NCI-H2171 treated with DMSO at 0.1 percent for 48 hours (cell line): ENCODE measurements at places on chromosomes 6 and 20.
A peak's percentile ranks its signal among the peaks of the same experiment; 100 is the strongest.

DNA sequence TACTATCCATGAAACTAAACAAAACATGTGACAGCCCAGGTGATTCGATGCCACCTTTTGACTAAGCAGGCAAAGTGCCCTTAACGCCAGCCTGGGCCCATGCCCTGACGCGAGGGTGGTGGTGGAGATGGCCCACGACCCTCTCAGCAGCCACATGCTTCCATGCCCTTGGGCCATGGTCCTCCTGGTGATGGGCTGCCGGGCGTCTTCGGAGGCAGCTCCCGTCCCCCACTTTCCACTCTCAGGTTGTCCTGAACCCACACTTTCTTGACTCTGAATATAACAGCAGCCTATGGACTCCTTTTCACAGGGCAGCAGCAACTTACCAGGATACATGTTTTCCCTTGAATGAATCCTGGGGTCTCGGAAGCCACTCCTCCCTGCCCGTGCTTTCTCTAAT lies 33.6 kb downstream of the TMEM242 start:
- DNase-seq: no peak

DNA sequence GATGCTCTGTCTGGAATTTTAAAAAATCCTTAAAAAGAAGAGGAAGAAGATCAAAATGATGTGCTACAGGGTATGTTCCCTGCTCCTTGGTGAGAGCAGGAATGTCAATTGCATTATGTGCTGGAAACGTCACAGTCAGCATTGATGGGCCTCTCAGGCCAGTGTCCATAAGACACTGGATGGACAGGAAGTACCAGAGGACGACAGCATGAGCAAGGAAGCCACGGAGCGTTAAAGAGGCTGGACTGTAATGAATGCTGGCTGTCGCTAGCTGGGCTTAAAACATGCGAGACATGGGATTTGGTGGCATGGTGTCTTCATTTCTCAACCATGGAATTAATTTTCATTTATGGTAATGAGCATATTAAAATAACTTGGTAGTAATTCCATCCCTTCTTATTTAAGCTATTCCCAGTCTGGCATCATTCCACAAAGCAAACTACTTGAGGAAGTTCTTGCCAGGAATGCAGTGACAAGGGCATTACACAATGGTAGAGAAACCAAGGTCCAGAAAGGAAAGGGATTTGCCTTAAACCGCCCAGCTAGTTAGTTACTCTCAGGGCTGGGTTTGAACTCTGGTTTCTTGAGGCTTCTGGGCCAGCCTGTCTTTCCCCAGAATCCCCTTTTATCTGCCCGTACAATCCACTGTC lies 166.6 kb upstream of the SOX4 start:
- no peak for DNase-seq

DNA sequence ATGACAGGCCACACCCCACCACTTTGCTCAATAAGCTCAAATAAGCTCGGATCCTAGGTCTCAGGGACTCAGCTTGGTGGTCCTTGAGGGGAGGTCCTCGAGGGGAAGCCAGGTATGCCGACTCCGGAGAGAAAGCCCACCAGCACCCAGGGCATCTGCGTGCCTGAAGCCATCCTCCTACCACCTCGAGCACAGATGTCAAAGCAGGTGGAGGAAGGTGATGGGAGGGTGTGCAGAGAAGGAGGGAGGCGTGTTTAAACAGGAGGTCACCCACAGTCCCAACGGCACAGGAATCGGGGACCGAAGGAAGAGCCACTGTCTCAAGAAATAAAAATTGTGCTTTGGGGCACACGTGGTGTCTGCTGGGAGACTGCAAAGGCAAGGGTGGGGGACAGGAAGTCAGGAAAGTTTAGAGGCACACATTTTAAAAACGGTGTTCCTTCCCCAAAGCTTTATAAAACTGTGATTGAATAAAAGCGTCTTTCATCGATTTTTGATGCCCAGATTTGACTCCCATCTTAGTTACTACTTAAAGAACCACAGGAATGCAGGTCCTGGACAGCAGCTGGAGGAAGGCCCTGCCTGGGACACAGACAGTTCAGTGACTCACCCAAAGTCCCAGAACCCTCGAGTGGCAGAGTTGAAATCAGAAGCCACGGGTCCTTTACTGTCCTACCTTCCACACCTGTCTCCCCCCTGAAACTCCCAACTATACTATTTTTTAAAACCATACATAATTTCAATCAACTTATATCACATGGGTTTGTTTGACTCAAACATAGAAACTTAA lies 221.0 kb upstream of the PDE10A start:
- peak; percentile 1 for DNase-seq

- DNase-seq: no peak
Measured at GRCh38 chr20:49641683-49642656, 71.7 kb downstream of the B4GALT5 start.

DNA sequence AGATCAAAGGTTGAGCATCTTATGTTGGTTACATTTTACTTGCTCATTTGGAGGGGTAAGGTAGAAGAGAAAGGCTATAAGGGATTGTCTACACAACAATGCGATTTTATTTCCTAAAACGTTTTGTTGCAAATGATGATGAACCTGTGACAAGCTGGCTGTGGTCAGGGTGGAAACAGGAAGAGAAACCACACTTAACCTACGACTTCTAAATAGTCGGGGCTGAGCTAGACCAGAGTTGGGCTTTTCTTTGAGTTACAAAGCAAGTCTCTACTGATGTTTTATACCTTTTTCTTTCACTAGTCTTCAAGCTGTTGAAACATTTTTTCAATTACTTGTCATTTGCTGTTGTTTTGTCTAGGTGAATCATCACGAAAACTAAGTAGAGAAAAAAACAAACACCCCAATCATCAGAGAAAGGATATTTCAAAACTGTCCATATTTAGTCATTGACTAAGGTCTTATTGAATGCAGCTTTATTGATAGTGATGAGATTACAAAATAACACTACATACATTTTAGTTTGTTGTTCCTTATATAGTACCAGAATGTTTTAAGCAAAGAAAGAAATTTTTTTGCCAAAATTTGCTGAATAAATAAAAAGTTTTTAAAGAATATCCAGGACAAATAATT lies 18.0 kb downstream of the KLHL31 start:
- DNase-seq: no peak

GRCh38 chr6:20630617-20631548 lies 96.6 kb downstream of the CDKAL1 start:
- peak; percentile 58 for DNase-seq

GRCh38 chr20:18805881-18806280 lies 7.7 kb upstream of the SCP2D1 start:
- DNase-seq: peak; percentile 21

DNA sequence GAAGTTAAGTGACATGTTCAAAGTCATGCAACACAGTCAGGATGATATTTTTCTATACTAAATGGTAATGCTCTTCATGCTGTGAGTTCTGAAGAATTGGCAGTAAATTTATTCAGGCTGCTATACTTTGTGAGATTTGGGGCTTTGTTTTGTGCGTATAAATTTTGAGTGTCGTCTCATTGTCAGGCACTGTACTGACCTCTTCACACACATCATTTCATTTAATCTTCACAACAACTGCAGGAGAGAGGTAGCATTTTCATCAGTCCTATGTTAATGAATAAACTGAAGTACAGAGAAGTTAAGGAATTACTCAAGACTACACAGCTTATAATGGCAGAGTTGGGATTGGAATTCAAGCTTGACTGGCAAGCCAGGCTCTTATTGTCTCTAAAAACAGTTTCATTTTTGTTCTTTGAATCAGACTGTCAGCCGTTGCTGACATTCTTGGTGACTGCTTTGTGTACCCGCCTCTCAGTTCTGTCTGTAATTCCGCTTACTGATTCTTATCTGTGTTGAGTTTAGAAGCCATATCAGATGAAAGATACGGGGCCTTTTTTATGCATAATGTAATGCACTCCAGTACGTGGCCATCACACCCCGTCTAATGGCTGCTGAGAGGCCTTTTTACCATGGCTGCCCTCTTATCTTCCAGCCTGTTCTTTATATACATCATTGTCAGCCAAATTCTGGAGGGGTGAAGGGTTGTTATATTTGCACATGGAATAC lies 274.9 kb downstream of the UTRN start:
- no peak for DNase-seq
